ENCODE measurements at places on chromosomes 3 and 15.

DNA sequence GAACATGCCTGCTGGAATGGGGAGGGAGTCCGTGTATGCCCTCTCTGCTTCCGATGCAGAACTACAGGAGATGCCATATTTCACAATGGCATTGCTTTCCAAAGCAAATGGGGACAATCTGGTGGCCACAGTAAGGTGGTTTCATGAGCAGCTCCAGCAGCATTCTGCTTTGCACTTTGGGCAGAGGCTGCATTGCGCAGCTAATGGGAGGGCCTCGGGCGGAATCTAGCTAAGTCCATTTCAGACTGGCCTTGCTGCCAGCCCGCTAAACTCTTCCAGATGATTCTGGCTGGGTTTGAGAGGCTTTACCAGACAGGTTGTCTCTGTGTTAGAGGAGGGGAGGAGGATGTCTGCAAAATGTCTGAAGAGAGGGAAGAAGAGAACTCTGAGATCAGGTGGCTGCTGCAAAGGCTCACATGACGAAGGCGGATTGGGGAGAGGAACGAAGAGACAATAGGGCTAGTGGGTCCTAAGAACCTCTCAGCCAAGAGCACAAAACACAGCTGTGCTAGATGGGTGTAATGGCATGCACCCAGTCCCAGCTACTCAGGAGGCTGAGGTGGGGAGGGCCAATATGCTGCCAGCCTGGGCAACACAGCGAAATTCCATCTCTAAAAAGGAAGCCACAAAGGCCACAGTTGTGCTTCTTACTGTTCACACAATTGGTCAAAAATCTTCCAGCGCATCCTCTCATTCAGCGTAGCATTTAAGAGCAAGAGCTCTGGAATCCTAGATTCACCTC is 63.7 kb downstream of the BDH1 start:
- DNase-seq: no peak

DNA sequence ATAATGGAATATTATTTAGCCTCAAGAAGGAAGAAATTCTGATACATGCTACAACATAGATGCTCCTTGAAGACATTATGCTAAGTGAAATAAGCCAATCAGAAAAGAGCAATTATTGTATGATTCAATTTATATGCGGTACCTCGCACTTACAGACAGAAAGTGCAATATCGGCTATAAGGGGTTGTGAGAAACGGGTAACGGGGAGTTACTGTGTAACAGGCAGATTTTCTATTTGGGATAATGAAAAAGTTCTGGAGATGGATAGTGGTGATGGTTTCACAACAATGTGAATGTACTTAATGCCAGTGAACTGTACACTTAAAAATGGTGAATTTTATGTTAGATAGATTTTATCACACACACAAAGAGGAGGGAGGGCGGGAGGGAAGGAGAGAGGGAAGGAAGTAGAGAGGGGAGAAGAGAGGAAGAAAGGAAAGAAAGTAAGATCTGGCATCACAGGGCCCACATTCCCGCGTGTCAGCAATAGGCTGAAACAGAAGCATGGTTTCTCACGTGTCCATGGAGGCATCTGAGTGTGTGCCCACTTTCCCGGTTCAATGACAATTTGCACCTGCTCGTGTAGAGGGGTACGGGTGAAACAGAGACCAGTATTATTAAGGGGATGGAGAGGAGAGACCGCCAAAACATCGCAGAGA is 700 bp upstream of the BLM start:
- no peak for DNase-seq

- no peak for DNase-seq
Observed at GRCh38 chr3:152193673-152194267, 75.0 kb upstream of the MBNL1 start.

DNA sequence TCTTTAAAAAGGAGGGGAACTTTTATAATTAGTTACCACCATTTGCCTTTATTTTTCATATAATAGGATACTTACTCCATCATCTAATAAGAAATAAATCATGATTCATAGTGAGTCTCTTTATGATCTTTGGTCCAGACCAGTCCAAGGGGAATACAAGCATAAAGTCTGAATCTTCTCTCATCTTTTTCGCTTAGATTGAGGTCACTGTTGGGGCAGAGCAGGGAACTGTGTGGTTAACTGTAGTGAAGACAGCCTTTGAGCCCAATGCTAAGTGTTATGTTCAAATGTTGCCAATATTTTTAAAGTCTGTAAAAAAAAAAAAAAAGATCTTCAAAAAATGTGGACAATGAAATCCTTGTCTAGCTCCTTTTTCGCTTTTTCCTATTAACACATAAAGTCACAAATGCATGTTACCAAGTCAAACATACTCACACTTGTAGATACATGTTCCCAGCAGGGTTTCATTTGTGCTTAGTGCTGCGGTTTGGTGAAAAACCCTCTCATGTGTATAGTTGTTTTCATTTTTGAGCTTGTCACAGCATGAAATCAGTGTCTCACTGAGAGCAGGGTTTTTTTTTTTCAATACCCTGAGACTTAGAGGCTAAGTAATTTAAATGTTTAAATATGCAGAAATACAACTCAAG is 72.1 kb downstream of the EPHA3 start:
- DNase-seq: no peak

DNA sequence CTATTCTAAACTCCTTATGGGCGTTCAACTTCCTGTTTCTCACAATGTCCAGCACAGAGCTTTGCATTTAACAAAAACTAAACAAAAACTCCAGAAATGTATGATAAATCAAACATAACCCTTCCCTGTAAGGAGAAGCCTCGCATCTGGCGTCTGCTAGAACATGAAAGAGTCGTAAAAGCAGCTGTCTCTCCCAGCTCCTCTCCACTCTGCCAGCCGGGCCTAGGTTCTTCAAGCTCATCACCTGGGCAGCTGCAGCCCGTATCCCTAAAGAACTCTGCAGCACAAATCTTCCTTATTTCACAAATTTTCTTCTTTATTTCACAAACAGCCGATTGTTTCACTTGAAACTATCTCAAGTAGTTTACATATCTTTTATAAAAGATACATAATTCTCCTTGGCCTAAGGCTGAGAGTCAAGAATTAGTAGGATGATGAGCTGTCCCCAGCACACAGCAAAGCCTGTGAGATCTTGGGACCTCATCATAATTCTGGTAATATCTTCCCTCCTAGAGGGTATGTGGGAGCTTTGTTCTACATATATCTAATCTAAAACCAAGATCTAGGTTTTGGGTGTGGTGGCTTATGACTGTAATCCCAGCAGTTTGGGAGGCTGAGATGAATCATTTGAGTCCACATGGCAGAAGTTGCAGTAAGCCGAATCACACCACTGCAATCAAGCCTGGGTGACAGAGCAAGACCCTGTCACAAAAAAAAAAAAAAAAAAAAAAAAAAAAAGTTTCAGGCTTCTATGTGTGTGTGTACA is 35.3 kb downstream of the ANXA2 start:
- DNase-seq: peak; percentile 67

GRCh38 chr15:41928637-41929620 is 35.1 kb upstream of the SPTBN5 start:
- no peak for DNase-seq

DNA sequence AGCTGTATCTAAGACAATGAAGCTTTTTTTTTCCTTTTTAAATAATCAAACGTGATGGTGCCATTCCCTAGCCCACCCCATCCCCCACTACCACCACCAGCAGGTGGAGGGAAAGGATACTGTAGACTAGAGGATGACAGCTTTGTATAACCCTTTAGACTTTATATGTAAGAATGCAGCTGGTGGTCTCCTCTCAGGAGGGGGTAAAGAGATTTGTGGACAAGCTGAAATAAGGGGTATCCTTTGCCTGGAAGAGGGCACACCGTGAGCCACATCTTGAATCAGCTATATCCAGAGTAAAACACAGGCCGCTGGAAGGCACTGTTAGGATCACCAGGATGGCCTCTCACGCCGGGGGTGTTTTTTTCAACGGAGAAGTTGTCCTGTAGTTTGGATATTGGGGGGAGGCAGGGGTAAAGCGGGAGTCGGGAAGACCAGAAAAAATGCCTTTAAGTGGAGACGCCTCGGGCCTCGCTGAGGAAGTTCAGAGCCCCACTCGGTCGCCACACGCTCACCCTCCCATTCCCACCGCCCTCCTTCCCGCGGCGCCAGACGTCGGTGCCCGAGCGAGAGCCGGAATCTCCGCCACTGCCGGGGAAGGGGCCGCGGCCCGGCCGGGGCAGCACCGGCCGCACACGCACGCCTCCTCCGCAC is 986 bp downstream of the KPNA4 start:
- no peak for DNase-seq

DNA sequence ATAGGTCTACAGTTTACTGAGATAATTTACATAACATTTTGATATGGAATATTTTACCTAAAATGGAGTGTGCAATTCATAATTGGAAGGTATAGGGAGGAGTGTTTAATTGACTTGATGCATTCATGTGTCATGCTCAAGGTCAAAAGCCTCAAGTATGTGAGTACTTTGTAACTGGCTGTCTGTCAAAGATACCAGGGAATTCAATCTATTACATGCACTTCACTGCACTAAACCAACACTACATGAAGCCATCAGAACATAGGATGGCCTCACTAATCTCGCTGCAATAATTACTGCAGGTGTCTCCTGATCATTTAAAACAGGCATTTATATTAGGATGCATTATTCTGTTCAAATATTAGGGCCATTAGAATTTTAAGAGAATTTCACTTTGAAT is 367.2 kb downstream of the CNTN4 start:
- no peak for DNase-seq

DNA sequence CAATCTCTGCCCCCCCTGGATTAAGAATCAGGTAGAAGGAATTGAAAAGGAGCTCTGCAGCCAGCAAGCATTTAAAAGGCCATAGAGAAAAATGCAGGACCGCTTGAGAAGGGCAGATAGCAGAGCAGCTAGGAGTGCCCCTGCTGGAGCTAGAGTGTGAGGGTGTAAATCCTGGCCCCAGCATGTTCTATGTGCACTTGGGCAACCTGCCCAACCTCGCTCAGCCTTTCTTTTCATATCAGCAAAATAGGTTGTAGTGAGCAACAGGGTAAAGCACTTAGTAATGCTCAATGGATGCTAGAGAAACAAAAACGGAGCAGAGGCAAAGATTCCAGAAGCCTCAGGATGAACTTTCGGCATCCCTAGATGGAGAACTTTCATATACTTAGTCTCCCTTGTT is 25.0 kb upstream of the THBS1 start:
- no peak for DNase-seq

DNA sequence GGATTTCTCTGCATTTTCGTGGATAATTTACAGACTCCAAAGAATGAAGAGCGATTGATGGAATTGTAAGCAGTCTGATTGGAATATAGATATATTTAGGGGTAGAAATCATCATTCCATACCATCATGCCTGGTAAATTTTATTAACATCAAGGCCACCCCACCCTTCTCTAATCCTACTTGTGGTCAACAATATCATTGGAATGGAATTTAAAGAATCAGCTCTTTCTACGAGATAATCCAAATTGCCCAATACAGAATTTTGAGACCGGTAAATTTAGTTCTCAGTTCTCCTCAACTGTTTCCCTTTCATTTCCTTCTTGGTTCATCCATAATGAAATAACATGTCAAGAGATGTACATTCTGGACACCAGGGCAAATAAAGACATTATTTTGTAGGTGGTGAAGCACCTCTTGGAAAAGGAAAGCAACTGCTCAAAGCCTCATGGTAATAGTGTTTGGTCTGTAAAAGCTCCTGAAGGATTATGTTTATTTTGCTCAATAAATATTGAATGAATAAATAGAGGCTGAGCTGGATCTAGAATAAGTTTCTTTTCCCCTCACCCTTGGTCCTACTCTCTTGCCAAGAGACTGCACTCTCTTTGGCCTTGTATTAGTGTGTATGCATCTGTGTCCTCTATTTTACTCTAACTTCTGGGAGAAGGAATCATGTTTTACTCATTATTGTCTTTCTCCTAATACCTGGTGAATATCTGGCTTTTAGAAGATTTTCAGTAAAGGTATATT is 133.7 kb upstream of the BCL6 start:
- peak; percentile 14 for DNase-seq

DNA sequence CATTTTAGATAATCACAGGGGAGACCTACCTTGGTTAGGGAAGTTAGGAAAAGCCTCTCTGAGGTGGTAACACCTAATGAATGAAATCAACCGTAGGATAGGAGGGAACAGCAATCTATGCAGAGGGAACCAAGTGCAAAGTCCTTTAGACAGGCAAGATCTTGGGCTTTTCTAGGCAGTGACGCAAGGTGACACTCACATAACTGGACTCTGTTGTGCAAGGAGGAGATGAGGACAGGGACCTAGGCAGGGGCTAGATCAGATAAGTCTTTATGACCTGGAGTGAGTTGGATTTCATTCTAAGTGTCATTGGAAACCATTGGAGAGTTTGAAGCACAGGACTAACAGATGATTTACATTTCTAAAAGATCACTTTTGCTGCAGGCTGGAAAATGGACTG is 4.6 kb upstream of the LMOD3 start:
- no peak for DNase-seq

DNA sequence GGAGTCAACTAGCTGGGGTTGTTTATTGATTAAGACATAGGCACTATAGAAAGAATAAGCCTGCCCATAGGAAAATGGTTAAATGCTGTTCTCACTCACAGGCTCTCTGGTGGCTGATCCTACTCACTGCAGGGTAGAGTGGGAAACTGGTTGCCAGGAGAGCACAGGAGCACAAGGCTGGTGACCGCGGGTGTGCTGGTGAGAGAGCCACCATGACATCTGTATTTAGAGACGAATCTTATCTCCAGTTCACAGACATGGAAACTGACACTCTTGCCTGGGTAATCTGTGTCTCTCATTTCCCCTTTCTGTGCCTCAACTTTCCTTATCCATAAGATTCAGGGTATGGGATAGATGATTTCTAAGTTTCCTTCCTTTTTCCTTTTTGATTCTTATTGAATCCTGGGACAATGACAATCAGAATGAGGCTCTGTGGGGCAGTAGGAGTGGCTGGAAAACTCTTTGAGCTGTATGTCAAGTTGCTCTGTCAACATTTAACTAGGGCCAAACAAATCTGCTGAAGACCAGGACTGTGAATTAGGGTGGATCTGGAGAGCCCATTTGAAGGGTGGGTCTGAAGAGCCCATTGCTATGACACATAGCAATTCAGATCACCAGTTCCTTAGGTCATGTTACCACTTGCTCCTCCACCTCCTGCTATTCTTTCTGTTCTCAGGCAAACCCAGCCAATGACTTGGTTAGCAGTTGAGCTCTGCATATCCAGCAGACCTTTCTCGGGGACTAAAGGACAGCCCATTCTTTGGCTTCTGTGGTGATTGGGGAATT is 286.1 kb upstream of the TBL1XR1 start:
- DNase-seq: no peak

- no peak for DNase-seq
Observed at GRCh38 chr3:150602426-150603152, 532 bp upstream of the SELENOT start.

GRCh38 chr15:37262922-37263608 is 162.7 kb upstream of the MEIS2 start:
- DNase-seq: no peak

- peak; percentile 1 for DNase-seq
Observed at GRCh38 chr15:48190932-48191573, 412 bp upstream of the CTXN2 start.

DNA sequence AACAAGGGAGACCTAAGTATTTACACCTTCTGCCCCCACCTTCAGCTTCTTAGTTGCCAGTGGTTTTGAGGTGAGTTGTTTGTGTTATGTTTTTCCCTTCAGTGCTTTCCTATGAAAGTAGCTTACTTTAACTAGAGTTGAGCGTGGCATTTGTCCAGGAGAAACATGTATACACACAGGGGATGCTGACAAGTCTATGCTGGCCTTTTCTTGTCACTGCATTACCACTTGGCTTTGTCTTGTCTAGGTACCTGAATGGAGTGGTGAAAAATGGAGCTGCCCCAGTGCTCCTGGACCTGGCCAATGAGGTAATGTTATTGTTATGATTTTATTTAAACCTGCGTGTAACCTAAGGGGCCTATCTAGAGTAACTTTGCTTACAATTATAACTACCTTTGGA is 74.4 kb downstream of the CDIN1 start:
- no peak for DNase-seq

GRCh38 chr15:56821721-56822425 is 88.6 kb upstream of the ZNF280D start:
- peak; percentile 39 for DNase-seq

All from AG09319 (cell line).